NCI-H1436 treated with DMSO at 0.1 percent for 48 hours (cell line): ENCODE measurements at places on chromosomes 5 and 9.

- DNase-seq = no peak
Measured at GRCh38 chr9:79501546-79501945, 70.2 kb upstream of the TLE4 start.

DNA sequence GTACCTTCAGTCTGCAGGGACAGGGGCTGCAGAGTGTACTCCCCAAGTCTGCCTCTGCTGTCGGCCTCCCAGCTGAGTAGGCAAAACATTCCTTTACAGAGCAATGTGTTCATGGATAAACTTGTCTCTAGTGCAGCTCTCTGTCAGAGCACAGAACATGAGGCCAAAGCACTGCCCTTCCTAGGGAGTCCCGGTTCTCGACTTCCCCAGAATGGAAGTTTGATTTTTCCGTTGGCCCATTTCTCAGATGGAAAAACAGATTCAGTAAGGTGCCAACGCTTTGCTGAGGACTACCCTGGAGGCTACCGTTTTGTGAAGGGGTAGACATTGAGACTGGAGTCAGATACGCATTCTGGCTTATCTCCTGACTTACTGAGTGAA is 422 bp upstream of the TRIM32 start:
- DNase-seq = no peak

DNA sequence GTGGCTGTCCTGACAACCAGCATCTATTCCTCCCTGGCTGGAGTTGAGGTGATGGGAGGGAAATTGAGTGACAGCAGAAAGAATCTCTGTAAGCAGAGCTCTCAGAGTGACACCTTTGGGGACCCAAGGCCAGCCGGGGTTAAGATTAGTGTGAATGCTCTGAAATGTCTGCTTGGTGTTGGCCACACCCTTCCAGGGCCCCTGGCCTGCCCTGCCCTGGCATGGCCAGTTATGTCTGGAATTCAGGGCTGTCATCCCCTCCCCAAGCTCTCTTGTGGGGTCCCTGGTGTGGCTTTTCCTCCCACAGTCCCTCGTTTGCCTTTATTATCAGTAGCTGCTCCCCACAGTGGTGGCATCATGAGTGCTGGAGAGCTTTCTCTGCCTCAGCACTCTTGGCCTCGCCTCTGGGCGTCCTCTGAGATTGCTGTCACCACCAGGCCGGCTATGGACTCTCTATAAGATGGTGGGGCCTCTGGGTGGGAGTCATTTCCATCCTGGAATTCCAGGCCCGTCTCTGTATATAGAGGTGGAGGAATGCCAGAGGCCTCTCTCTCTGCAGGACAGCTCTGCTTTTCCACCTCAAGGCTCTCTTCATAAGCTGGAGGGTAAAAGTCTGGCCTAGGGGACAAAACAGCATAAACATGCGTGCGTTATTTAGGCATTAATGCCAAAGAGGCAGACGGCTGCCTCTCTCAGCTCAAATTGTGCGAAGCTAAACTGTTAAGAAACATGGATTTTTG is 3.6 kb downstream of the TMEM252 start:
- DNase-seq = no peak

GRCh38 chr9:130935648-130936271 is 3.3 kb downstream of the FIBCD1 start:
- no peak for DNase-seq

GRCh38 chr5:62606878-62607277 is 28.3 kb downstream of the LRRC70 start:
- DNase-seq = no peak

GRCh38 chr5:155189476-155189875 is 175.9 kb downstream of the KIF4B start:
- no peak for DNase-seq

GRCh38 chr9:87954230-87954629 is 20.1 kb downstream of the CDK20 start:
- DNase-seq = no peak

- DNase-seq = no peak
Measured at GRCh38 chr9:13721481-13722235, 442.2 kb upstream of the MPDZ start.

GRCh38 chr5:56816546-56817081 is 1.3 kb downstream of the MAP3K1 start:
- DNase-seq = no peak

GRCh38 chr9:14372437-14373335 is 58.7 kb upstream of the NFIB start:
- no peak for DNase-seq

DNA sequence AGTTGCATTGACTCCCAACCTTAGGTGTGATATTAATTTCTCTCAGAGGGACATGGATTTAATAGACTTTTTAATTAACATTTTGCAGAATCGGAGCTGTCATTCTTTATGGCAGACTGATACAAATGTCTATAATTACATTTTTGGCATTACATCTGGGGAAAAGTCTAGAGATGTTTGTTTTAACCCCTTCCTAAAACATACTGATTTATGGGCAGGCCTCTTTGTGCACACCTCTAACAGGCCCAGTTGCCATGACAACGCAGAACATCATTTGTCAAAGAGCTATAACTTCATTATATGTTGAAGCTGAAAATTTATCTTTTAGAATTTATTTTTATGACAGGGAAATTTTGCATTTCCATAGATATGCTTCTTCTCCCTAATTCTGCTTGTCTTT is 158.5 kb downstream of the NTRK2 start:
- no peak for DNase-seq
